ENCODE measurements at places on chromosomes 13 and 19.

DNA sequence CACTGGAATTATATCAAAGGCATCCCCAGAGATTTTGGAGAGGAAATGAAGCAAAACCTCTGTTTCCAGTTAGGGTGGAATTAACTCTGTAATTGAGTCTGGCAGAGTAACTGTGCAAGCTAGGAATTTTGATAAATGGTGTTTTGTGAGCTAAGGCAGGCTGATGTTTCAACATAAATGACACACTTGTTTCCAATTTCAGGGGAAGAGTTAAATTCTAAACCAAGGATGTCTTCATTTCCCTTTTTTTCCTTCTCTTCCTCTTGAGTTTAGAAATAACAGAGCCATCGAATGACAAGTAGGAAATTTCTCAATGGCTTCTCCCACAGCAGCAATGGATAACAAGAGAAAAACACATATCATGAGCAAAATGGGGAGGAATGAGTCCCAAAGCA lies 131.2 kb downstream of the IRS2 start:
- DNase-seq = peak; percentile 14

- peak; percentile 2 for DNase-seq
Observed at GRCh38 chr13:106753251-106753650, 185.3 kb upstream of the ARGLU1 start.

GRCh38 chr13:99895444-99896368 lies 75.9 kb downstream of the ZIC5 start:
- no peak for DNase-seq

- peak; percentile 30 for DNase-seq
Observed at GRCh38 chr13:40667622-40667978, 1.2 kb upstream of the FOXO1 start.

- no peak for DNase-seq
Observed at GRCh38 chr13:21405309-21405708, 53.8 kb downstream of the ZDHHC20 start.

DNA sequence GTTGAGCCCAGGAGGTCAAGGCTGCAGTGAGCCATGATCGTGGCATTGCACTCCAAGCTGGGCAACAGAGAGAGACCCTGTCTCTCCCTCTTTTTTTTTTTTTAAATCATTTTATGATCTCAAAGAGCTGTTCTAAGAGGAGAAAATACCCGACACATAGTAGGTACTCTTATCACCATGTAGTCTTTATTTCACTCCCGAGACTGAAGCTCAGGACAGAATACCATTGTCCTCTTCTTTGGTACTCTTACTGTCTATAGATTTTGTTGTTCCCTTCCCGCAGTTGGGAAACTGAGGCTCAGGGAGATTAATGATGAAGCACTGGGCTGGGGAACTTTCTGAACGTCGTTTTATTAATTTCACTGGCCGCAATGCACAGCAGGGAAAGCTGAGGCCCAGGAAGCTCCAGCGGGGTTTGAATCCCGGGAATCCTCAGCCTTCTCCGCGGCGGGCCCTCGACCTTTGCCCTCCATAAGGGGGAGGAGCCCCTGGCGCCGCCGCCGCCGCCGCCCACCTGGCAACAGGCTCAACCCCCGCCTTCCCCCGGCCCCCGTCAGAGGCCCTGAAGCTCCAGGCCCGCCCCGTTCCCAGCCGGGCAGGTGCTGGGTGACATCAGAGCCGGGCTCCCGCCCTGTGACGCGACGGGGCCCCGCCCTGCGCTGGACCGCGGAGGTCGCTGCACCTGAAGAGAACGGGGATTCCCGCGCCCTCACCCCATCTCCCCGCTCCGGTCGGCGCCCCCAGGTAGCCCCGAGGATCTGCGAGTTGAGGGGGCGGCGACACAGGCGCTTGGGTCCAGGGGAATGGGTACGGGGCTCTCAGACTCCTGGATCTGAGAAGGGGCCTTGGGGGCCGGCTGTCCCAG lies 1.6 kb downstream of the MYH14 start:
- DNase-seq = no peak

GRCh38 chr19:52692431-52693008 lies 42.3 kb downstream of the ZNF611 start:
- peak; percentile 73 for DNase-seq

GRCh38 chr13:44715287-44716230 lies 139.4 kb upstream of the TSC22D1 start:
- peak; percentile 77 for DNase-seq

DNA sequence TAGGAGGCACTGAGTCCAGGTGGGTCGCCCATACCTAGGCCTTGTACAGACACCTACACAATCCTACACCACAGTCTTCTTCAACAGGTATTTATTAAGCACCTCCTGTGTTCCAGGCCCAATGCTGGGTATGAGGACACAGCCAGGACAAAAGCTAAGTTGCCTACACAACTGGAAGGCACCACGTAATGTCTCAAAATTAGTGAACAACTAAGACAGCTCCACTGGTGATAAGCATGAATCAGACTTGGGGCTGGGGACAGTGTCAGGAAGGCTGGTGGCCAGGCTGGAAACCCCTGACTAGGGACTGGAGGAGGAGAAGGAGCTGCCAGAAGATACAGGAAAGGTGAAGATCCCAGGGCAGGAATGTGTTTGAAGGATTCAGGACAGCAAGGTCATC lies 2.4 kb downstream of the SMIM24 start:
- no peak for DNase-seq

GRCh38 chr13:94435604-94436226 lies 43.8 kb downstream of the DCT start:
- peak; percentile 86 for DNase-seq

GRCh38 chr19:54674021-54674617 lies 11.3 kb downstream of the LILRB4 start:
- peak; percentile 86 for DNase-seq

GRCh38 chr13:43159026-43159461 lies 135.7 kb downstream of the DNAJC15 start:
- no peak for DNase-seq

- no peak for DNase-seq
Observed at GRCh38 chr13:20714161-20714560, 10.7 kb downstream of the IL17D start.

GRCh38 chr13:113814435-113814821 lies 49.4 kb downstream of the GAS6 start:
- DNase-seq = no peak

- no peak for DNase-seq
Observed at GRCh38 chr13:74675182-74675581, 541.0 kb upstream of the KLF12 start.

DNA sequence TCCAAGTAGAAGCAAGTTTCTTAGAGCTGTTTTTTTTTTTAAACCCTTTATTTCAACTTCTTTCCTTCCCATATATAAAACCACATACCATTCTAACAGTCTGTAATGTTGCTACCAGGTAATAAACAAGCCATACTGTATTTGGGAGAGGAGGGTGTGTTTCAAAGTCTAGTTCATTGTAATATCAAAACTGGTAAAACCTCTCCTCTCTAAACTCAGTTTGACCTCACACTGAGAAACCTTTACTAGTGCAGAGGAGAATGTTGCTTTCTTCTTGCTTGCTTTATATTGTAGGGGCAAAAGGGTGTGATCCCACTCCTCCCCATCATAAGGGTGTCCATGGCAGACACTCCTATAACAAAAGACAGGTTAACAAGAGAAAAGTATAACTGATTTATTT lies 155.1 kb downstream of the GGACT start:
- no peak for DNase-seq

- peak; percentile 85 for DNase-seq
Observed at GRCh38 chr19:55638864-55639359, 1.9 kb upstream of the ZNF580 start.

DNA sequence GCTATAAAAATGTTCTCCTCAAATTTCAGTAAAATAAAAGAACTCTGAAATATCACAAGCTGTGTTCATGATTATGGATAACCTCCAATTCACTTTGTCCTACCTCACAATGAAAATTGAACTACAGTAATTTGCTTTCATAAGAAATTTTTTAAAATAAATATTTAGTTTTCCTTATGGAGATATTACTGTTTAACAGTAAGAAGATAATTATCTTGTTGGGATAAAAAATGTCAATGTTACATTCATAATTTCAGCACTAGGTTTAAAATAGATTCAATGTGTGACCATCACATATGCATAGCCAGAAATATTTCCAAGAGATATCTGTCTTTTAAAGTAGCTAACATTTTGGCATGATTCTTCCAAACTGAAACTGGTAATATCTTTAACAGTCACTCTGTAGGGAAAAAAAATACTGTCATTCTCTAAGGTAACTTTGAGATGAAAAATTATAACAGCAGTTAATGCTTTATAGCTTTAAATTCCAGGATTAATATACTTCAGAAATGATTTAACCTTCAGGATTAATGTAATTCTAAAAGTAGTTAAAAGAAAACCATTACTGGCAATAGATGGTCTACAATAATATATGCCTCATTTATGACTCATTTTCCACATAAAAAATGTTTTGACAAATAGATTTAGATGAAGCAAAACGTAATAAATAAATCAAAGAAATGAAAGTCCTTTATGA lies 91.3 kb downstream of the SPRY2 start:
- DNase-seq = no peak

GRCh38 chr19:4066176-4066606 lies 508 bp downstream of the ZBTB7A start:
- no peak for DNase-seq

GRCh38 chr19:17529239-17530158 lies 18.1 kb downstream of the PGLS start:
- DNase-seq = no peak

DNA sequence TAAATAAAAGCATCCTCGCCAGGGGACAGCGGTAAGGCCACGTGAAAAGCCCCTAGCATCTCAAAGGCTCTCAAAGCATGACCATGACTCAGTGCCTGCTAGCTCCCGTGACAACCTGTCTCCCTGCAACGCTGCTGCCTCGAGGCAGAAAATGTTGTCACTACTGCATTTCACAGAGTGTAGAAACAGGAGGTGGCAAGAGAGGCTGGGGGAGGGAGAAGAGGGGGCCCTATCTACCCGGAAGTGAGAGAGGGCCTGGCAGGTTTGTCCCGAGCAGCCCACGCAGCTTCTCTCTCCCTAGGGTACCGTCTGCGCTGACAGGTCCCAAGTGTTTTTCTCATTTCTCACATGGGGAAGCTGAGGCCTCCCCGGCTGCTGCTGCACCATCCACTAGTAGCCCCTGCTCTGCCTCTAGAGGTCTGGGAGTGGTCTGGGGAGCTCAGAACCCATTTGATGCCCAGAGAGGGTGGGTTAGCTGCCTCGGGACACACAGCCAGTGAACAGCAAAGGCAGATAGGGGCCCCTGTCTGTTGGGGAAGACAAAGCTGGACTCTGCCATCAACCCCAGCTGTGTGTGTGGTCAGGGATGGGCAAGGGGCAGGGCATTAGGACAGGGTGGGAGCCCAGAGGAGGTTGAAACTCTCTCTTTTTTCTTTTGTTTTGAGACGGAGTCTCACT lies 3.7 kb downstream of the TINCR start:
- DNase-seq = no peak

- no peak for DNase-seq
Observed at GRCh38 chr19:16516923-16517610, 20.9 kb downstream of the C19orf44 start.

GRCh38 chr19:17946965-17947784 lies 14.4 kb downstream of the CCDC124 start:
- no peak for DNase-seq

- DNase-seq = no peak
Observed at GRCh38 chr19:43883864-43884263, 51.2 kb downstream of the ZNF45 start.

DNA sequence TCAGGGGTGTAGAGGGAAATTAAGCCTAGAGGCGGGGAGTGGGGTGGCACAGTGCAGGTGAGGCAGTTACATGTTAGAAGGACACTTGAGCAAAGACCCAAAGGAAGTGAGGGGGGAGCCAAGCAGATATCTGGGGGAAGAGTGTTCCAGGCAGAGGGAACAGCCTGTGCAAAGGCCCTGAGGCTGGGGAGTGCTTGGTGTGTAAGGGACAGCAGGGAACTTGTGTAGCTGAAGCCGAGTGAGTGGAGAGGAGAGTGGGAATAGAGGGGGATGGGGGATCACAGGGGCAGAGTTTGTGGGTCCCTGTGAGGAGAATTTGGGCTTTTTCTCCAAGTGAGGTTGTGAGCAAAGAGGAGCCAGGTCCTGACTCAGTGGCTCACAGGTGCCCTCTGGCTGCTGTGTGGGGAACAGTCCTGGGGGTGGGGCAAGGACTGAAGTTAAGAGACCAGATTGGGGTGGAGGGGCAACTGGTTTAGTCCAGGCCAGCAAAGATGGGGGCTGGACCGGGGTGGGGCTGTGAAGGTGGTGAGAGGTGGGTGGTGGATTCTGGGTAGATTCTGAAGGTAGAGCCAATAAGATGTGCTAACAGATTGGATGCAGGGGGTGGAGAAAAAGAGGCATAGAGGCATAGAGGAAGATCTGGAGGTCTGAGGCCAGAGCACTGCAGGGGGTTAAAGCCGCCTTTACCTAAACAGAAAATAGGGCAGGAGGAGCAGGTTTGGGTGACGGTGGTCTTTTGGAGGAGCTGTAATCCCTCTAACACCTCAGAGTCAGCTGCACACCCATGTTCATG lies 75.3 kb downstream of the CACNA1A start:
- DNase-seq = peak; percentile 69

DNA sequence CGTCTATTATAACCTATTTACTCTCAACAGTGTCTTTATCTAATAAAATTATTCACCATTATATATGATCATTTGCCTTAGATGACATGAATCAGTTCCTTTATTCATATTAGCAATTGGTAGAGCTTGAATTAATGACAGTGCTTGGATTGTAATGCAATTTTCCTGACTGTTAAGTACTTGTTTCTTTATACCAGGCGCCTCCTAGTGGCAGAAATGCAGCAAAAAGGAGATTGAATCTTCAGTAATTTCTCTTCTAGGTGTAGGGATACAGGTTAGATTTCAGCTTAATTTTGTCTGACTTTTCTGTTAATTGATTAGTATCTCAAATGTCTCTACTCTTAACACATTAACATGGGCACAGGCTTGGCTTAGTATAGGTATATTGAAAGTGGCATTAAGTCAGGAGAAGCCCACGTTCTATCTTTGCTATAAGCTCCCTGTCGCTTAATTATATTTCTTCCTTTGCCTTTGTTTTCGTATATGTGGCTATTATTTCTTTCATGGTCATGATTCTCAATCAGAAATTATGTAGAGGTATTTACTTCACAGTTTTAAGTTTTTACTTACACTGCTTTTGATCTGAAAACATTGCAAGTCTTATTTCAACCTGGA lies 9.1 kb upstream of the LHFPL6 start:
- peak; percentile 88 for DNase-seq

DNA sequence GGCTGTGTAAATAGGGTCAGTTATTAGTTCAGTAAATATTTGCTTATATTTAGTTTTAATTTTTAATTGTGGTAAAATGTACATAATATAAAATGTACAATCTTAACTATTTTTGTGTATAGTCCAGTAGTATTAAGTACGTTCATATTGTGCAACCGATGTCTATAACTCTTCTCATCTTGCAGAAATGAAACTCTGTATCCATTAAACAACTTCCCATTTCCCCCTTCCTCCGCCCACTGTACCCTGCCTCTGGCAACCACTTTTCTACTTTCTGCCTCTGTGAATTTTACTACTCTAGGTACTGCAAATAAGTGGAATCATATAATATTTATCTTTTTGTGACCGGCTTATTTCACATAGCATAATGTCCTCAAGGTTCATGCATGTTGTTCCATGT lies 24.4 kb downstream of the UBAC2 start:
- no peak for DNase-seq

All from hematopoietic multipotent progenitor cell treated with erythropoietin and hydrocortisone succinate and interleukin-3 and kit ligand, for 6 days (in vitro differentiated cells).